Fibroblast of gingiva (primary cell): ENCODE measurements at places on chromosomes 7 and 10.

GRCh38 chr10:81534991-81535390 lies 340.0 kb upstream of the NRG3 start:
- no peak for DNase-seq

DNA sequence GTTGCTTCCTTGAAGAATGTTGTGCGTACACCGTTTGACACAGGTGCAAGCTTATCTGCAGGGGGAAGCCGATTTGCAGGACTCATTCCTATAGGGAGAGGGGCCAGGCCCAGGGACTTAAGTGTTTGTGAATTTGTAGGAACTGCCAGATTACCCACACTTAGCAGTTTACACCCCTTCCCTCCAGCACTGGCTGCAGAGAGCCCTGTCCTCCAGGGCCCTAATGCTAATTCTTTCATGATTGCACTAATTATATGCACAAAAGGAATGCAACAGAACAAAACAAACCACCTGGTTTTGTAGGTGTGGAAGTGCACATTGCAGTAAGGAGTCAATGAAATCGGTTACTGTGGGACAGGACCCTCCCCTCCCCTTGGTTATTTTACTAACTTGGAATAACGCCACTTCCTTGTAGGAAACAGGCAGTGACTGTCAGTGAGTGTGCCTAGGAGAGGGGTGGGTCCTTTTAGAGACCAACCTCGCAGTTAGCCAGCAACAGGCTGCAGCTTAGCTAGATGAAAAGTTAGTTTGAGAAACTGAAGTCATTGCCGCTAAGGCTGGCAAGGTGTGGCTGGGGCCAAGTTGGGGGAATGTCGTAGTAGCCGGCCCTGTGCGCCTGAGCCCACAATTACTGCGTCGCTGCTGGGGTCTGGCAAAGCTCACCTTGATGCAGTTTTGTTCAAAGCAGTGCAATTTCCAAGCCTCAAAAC lies 60.6 kb downstream of the CUX1 start:
- no peak for DNase-seq

DNA sequence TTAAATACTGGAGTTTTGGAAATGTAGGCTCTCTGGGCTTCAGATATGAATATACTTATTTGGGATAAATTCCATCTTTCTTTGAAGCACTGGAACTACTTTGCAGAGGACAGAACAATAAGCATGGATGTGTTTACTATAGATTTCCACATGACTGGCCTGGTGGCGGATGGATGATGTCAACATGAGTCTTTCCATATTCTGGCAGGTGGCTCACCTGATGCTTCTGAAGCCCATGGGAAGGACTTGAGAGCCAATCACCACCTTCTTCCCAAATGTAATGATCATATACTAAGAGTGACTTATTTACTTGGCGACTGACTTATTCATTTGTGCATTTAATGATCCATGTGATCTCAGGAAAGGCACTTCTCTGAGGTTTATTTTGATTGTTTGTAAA lies 110.5 kb downstream of the FANK1 start:
- no peak for DNase-seq

DNA sequence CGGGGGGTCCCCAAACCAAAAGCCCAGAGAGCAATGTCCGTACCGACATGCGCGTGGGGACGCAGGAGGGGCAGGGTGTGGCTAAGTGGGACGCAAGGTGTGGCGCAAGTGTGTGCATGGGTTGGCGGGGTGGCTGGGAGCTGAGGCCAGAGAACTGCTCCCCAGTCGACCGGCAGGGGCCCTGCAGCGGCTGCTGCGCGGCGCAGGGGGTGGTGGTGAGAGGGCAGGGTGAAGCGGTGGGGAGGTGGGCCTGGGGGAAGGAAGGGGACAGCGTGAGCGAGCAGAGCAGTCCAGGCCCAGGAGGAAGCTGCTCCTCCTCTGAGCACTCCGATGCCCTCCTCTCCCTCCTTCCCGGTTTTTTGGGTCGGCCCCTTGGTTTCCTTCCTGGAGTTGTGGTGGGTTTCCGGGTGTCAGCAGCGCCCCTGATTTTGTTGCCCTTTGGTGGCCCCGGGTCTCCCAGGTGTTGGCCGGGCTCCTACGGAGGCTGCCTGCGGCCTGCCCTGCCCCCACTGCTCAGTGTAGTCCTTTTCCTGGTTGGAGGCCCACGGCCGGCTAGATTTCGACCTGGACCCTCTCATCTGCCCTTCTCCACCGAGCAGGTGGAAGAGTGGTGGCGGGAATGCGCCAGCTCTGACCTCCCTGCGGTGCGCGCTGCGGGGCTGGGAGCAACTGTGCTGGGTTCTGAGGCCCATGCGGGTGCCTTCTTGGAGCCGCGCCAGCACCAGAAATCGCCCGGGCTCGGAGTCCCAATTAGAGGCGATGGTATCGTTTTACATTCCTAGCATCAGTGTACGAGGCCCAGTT lies 40.5 kb upstream of the COMTD1 start:
- no peak for DNase-seq

GRCh38 chr7:2498708-2499107 lies 20.9 kb upstream of the LFNG start:
- DNase-seq = no peak

GRCh38 chr7:1029637-1030443 lies 14.5 kb upstream of the GPR146 start:
- no peak for DNase-seq

DNA sequence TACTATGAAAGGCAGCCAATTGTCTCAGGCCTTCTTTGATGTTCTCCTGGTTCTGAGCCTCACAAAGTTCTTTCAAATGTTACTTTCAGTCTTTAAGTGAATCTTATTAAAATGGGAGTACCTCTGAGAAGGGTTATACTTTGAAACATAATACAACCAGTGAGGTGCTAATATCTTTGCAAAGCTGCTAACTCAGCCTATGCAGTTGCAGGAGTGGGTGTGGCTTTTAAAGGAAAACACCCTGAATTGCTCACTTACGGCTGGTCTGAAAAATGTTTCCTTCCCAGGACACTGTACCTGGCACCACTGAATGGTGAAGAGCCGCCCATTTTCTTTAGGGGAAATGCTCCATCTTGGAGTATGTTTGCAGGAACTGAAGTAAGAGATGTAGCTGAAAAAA lies 130.9 kb downstream of the CHN2 start:
- DNase-seq = no peak

- DNase-seq = no peak
These were observed 216.2 kb downstream of the KIAA1217 start for GRCh38 chr10:24425151-24425550.

DNA sequence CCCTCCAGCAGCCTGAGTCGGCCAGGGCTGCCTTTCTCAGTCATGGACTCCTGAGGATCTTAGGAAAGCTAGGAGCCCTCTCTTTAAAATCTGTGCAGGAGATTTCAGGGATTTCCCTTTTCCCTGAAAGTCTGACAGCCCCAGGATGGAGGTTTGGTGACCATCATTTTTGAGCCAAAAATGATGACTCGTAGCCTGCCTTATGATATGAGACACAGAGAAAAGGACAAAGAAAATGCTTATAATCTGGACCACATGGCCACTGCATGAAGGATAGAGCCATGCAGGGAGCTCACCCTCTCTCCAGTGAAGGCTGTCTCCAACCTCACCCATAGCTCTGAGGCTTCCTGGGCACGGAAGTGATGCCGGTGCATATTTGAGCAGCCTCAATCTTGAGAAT lies 106.6 kb upstream of the CHST15 start:
- DNase-seq = no peak

DNA sequence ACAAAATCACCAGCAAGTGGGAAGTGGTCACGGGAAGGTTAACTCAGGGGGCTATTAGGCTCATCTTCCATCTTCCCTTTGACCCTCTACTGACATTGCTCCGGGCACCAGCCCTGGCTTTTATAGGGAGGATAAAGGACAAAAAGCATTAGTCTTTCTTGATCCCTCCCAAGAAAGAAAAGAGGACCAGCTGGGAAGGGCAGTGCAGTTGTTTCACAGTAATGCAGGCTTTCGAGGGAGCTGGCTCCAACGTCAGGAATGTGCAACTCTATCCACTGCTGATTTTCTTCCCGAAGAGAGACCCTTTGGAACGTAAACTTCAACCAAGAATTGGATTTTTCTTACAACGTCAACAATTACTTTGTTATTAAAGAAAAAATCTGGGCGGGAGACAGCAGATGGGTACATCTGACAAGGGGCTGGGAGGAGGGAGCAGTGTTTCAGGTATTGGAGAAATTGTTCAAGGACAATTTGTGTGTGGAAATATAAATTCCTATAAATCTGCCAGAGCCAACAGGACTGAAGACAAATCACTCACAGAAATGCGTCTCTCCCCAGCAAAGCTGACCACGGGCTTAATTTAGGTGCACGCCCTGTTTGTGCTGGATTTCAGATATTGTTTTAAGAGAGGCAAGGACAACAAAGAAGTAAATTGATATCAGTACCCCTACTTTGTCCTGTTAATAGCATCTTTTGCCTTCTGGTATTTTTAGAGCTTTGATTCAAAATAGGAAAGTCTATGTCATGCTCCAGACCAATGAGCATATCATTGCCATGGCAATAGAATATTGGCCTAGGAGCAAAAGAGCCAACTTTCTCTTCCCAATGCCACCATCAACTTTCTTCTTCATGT lies 23.4 kb upstream of the ARID5B start:
- no peak for DNase-seq

- no peak for DNase-seq
These were observed 252.5 kb downstream of the PAXIP1 start for GRCh38 chr7:154750353-154750801.

- no peak for DNase-seq
These were observed 83.5 kb upstream of the SLF2 start for GRCh38 chr10:100829097-100829870.

DNA sequence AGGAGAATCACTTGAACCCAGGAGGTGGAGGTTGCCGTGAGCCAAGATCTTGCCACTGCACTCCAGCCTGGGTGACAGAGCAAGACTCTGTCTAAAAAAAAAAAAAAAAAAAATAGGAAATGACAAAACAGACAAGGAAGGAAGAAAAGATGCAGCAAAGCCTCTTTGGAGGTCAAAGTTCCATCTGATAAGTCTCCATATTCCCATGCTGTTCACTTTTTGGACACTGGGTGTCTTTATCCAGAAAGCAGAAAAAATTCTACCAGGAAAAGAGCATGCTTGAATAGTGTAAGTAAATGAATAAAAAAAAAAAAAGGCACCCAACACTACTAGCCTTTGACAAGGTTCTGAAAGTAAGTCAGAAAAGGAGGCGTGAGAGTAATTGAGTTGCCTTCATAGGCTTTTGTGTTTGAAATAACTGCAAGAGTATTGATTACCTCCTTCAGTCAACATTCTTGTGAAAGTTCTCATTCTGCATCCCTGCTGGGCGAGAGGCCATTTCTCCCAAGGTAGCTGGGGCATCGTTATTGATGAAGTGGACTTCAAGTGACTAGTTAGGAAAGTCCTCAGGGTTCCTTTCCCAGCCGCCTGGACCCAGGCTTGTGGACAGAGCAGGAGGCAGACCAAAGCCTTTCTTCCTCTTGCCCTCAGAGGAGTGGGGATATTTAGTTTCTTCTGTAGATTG lies 133.3 kb upstream of the KIF5B start:
- peak; percentile 9 for DNase-seq

DNA sequence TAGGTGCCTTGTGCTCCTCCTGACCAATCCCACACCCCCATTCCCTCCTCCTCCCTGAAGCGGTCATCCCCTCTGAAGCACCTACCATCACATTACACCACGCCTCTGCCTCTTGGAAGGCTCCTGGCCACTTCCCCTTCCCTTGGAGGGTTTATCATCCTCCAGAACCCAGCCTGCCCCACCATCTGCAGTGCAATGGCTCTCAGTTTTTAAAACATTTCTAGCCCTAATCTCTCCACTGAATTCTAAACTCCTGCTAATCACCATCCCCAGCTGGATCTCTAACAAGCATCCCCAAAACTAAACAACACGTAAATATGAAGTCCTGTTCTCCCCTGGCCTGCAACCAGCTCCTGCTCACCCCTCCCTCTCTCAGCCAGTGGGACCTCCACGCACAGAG lies 70.6 kb downstream of the PIP4K2A start:
- no peak for DNase-seq

- DNase-seq = no peak
These were observed 77.8 kb upstream of the ATP6V0A4 start for GRCh38 chr7:138875794-138876193.

DNA sequence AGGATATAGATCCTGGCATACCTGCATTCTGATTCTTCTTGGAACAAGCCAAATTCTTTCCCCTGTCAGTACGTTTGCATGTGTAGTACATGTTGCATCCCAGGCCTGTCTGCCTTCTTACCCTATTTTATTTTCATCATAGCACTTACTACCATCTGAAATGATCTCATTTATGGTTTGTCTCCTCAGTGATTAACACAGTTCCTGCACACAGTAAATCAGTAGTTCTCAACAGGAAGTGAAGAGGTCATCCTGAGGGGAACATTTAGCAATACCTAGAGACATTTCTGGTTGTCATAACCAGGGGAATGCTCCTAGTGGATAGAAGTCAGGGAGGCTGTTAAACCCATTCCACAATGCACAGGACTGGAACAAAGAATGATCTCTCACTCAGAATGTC lies 38.2 kb upstream of the SLC26A4 start:
- DNase-seq = peak; percentile 34

GRCh38 chr7:26441002-26441521 lies 149.4 kb downstream of the SNX10 start:
- no peak for DNase-seq

DNA sequence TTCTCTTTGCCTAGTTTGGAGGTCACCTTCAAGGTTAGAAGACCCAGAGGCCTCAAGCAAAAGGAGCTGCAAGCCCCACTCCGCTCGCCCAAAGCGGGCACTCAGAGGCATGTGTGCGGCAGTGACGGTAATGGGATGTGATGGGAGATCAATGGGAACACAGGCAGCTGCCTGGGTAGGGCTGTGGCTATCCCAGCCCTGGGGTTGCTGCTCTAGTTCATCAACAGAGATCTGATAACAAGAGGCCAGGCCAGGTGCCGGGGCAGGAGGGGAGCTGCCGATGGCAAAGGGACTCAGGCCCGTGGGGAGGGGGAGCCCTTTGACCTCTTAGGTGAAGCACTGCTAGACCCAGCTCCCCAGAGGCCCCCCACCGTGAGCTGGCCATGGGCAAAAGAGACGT lies 52.0 kb upstream of the GNA12 start:
- no peak for DNase-seq

DNA sequence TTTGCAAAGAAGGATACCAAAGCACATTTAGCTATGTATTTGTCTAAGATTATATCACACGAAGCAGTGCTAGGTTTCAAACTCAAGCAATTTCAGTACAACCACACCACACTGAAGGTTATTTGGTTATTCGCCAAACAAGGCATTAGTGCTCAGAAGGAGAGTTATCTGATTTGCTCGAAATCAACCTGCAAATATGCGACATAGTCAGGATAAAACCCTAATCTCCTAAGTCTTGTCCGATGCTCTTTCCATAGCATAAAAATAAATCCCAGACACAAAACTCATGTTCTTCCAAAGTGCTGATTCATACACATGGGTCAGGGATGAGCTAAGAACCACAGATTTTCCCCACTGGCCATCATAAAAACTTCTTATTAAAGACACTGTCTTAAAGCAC lies 1288.0 kb upstream of the SORCS1 start:
- no peak for DNase-seq

DNA sequence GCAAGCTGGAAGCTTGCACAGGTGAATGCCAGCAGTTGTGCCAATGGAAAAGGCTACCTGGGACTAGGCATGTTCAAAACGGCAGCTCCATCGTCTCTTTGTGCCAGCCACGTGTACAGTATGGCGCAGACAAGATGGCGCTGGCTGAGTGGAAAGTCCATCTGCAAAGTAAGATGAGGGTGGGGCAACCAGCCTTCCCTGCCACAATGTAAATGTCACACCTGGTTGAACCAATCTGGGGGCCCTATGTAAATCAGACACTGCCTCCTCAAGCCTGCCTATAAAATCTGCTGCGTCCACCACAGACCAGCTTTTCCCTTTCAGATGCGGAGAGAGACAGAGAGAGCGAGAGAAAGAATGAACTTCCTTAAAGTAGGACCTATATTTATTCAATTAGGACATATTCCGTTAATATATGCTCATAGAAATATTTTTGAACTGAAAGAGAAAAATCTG lies 18.5 kb upstream of the C7orf33 start:
- DNase-seq = no peak

- DNase-seq = no peak
These were observed 296.2 kb downstream of the MAGI2 start for GRCh38 chr7:79157281-79157680.
